ENCODE measurements at places on chromosomes 4 and X.

DNA sequence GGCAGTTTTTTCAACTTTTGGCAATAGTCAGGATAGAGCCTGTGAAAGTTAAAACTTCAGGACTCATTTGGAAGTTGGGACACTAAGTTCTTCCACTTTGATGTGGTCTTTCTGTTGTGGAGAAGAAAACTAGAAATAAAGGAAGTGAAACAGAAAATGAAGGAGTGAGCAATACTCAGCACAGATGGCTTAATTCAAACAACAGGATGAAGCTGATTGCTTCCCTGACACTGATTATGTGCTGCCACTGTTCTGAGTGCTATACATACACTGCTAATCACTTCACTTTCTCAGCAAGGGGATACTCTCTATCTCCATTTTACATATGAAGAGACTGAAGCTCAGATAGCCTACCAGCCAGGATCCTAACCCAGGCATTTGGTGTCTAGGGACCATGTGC is 235.1 kb upstream of the CPEB2 start:
- DNase-seq: no peak

GRCh38 chr4:184234155-184234554 is 16.5 kb upstream of the ENPP6 start:
- DNase-seq: no peak

- no peak for DNase-seq
These were observed 25.4 kb downstream of the CLCN5 start for GRCh38 chrX:49947781-49948180.

DNA sequence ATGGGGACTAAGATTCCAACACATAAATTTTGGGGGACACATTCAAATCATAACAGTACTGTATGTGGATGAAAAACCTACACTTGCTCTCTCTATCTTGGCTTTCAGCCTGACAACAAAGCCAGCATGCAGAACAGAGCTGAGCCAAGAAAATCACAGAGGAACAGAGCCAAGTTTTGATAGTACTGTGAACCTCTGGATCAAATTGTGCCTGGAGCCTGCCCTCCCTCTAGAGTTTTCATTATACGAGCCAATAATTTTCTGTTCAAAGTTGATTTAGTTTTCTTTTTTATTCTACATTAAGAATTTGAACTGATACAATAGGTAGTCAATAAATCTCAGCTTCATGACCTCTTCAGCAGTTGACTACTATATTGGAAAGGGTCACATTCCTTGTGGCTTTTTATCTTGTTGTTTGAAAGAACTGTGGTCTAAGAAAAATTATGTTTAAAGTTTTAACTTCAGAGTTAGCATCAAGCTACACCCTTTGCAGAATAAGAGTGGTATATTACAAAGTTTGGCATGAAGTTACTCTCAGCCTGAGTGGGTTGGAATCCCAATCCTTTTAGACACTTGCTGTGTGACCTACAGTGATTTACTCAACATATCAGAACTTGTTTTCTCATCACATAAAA is 31.1 kb downstream of the GRID2 start:
- DNase-seq: no peak

DNA sequence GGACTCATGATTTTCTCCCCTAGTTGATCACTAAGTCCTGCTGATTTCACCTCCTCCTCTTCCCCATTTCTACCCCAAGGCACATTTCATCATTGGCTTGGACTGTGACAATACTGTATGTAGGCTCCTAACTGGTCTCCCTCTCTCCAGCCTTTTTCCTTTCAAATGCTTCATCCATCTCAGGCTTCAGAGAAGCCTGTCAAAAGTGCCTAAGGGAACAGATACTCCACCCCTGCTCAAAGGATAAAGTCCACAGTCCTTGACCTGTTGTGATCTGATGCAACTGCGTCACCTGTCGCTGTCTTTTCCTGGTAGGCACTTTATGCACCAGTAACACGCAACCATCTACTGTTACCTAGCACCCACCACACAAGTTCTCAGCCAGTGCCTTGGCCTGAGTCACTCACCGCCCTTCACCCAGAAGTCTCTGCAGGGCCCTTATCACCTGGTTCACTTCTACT is 12.8 kb downstream of the SCARB2 start:
- DNase-seq: no peak

- DNase-seq: no peak
These were observed 519.2 kb downstream of the PCDH10 start for GRCh38 chr4:133668061-133668851.

DNA sequence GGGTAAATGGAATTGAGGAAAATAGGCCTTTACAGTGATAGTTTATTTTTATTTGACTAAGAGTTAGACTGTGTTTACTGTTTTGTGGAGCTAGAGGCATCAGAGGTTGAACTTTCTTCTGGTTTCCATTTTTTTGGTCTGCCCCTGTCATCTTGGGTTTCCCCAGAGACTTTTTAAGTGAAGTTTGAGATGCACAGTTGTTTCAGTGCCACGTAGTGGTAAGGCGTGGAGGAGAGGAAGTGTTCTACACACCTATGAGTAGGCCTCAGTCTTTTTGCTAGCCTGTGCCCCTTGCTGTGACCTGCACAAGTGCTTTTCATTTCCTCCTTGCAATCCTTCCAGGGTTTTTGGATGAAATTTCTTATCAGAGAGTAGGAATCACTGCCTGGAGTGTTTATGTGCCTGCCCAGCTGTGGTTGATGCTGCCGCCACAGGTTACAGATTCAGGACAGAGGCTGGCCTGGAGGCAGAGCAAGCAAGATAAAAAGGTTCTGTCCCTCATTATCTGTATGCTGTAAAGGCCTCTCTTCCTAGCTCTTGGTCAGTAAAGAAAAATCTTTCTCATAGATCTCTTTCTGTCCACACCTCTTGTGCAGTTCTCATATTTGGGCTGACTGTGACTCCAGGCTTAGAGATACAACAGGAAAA is 12.5 kb upstream of the HSFX4 start:
- no peak for DNase-seq

DNA sequence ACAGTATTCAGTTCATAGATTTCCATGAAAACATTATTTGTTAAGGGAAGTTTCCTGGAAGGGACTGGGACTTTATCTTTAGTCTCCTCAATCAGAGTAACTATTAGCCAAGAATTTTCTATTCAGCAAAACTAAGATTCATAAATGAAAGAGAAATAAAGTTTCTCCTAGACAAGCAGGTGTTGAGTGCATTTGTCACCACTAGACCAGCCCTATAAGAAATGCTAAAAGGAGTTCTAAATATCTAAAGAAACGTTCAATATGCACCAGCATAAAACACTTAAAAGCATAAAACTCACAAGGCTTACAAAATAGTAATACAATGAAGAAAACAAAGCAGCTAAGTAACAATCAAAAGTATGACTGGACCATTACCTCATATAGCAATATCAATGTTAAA is 423.0 kb downstream of the TECRL start:
- no peak for DNase-seq

GRCh38 chrX:97397371-97397770 is 513.7 kb downstream of the RPA4 start:
- DNase-seq: no peak

- no peak for DNase-seq
These were observed 24.5 kb upstream of the CPEB2 start for GRCh38 chr4:14977830-14978229.

GRCh38 chr4:65521666-65522065 is 148.6 kb downstream of the EPHA5 start:
- DNase-seq: peak; percentile 1

DNA sequence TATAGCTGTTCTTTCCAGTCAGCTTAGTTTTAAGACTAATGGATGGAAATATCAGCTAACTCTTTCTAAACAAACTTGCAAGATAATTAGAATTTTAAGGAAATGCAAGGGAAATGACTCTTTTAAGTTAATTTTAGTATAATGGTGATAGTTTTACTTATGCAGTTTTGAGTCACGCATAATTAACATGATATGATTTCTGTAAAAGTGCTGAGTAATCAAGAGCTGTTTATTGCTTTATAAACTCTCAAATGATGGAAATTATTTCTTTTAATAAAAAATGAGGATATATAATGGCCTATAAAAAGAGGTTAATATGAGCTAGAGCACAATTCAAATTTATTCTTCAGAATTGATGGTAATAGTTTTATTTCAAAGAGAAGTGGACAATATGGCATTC is 385.9 kb downstream of the GLUD2 start:
- no peak for DNase-seq

DNA sequence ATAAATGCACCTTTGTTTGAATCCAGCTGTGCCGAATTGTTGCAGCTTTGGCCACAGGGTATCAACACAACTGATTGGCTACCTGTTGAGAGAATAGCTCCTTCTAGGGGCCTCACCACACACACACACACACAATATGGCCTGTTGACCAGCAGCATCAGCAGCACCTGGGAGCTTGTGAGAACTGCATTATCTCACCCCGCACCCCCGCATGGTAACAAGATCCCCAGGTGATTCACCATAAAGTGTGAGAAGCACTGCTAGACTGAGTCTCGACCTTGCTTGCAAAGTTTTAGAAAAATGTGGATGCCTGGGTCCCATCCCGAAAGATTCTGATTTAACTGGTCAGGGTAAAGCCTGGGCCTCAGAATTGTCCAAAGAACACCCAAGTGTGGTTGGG is 176.9 kb upstream of the PRPS2 start:
- no peak for DNase-seq

GRCh38 chr4:189083769-189084168 is 856.9 kb upstream of the FRG1 start:
- no peak for DNase-seq

GRCh38 chrX:124086411-124086810 is 124.9 kb downstream of the STAG2 start:
- DNase-seq: no peak

- no peak for DNase-seq
These were observed 156.6 kb downstream of the GRIA3 start for GRCh38 chrX:123340696-123341095.

DNA sequence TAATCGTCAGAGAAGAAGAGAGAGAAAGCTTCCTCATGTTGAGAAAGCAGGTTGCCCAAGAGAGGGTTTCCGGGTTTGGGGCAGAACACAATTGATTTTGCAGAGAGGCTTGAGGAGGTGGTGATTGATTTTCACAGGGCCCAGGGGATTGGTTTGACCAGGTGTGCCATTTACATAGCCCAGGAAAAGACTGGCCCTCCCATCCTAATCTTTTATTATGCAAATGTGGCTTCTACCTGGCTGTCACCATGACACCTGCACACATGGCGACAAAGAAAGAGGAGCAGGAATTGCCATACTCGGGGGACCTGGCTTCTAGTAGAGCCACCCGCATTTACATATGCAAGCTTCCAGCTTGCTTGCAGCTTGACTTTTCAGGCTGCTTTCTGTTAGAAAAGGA is 405.3 kb downstream of the PPP4R3C start:
- DNase-seq: no peak

DNA sequence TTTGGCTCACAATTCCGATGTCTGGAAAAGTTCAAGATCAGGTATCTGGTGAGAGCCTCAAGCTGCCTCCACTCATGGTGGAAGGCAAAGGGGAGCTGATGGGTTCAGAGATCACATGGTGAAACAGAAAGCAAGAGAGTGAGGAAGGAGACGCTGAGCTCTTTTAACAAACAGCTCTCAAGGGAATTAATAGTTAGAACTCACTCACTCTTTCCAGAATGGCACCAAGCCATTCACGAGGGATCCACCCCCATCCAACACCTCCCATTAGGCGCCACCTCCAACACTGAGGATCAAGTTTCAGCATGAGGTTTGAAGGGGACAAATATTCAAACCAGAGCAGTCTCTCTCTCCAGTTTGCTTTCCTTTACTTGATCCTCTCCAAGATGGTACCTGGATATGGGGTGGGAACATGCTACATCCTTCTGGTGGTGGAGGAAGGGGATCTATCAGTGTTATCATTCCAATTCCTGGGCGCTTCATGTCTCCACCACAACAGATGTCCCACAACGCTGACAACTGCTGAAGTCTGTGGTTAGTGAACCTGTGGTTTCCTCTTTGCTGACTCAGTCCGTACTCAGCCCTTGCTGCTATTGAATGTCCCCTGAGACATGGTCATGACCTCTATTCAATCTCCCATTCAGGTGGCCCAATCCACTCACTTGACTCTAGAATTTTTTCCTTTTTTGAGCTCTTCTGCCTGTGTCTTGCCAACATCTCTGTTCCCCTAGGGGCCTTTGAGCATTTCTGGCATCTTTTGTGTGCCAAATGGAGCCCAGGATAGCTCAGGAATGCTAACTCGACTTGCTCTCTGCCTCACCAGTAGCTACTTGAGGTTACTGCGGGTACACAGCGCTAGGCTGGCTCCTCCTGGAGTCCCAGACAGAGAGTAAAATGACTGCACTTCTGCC is 395.2 kb downstream of the MID1IP1 start:
- DNase-seq: no peak

DNA sequence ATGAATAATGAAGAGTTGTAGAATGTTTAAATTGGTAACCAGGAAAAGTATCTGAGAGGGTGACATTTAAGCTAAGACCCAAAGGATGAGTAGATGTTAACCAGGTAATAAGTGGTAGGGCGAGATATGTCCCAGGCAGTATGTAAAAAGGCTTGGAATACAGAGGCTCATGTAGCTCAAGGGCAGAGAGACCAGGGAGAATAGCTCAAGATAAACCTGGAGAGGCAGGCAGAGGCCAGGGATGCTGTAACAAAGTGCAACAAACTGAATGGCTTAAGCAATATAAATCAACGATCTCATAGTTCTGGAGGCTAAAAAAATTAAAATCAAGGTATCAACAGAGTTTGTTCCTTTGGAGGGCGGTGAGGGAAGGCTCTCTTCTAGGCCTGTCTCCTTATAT is 660.8 kb downstream of the KLHL13 start:
- DNase-seq: no peak

DNA sequence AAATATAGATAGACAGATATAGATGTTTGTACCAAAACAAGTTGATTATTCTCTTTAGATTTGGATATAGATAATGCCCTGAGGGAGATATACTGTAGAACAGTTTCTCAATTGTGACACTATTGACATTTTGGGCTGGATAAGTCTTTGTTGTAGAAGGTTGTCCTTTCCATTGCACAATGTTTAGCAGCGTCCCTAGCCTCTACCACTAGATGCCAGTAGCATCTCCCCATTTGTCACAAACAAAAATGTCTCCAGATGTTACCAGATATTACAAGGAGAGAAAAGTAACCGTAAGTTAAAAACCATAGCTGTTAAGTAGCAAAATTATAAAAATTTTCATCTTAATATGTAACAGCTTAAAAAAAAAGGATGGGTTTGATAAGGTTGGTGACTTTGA is 2595.3 kb downstream of the ARAP2 start:
- no peak for DNase-seq

GRCh38 chrX:150334981-150335380 is 28.1 kb upstream of the MAMLD1 start:
- peak; percentile 14 for DNase-seq

DNA sequence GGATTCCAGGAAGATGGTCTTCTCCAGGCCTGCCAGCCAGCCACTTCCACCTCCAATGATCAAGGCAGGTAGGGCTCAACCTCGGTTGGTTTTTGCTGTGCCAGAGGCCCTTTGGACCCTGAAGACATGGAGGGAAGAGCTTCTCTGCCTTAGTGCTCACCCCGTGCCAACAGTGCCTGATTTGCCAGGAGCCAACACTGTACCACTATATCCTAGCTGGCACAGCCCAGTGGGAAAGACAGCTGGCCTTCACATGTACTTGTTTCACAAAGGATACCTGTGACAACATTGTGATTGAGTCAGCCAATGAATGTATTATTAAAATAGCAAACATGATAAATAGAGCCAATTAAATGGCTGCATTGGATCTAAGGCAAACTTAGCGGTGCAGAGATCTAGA is 51.9 kb upstream of the PRPS1 start:
- no peak for DNase-seq

- DNase-seq: no peak
These were observed 82.6 kb upstream of the SLITRK2 start for GRCh38 chrX:145735036-145735435.

All from head of caudate nucleus (tissue), 42 donors.